ENCODE measurements at places on chromosomes 6 and 20. TPM values are rescaled to one million over a fixed set of nuclear protein-coding genes. Genes with fewer than 3 reads are reported as not detected.

Gene SMIM13
- total RNA-seq = 12.3 TPM

DNA sequence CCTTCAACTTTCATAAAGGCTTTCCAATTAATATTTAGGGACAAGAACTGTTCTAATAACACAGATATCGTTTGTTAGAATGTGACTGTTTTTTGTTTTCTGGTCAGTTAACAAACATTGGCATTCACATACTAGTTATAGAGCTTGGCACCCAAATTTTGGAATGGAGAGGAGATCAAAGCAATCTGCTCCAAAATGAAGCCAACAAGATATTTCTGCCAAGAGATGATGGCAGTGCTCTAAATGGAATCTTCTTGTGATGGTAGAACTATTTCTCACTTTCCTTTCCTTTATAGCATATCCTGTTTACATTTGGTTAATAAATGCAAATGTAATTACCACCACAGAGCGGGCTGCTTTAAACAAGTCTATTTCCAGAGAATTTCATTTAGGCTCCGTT lies 208.3 kb upstream of the RIMS1 start:
- DNase-seq = no peak

DNA sequence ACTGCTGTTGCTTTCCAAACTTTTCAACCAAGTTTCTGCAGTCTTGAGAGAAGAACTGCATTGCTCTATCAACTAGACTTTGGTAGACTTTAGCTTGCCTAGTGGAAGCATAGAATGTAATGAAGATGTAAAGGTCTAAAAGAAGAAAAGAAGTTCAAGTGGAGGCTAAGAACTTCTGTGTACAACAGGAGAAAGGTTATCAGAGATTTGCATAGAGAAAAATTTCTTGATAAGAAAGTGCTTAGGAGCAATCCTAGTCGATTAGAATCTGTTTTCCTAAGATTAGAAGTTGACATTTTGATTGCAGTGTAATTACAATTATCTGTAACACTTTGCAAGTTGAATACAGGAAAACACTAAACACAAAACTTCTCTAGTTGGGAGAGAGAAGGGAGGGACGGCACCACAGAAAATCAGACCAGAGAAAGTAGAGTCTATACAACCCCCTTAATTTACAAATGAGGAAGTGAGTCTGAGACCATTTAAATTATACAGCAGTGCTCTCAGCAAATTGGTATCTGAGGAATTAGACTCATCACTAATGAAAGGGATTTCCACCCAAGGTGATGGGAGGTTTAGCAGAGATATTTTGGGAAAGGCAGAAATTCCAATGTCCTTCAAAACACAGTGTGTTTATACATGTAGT lies 194.3 kb upstream of the MARCKS start:
- DNase-seq = no peak

GRCh38 chr6:119453242-119454200 lies 104.0 kb upstream of the MAN1A1 start:
- DNase-seq = no peak

Measured in mammary epithelial cell (primary cell).